ENCODE measurements at places on chromosomes 7 and 10.
A peak's percentile ranks its signal among the peaks of the same experiment; 100 is the strongest.

DNA sequence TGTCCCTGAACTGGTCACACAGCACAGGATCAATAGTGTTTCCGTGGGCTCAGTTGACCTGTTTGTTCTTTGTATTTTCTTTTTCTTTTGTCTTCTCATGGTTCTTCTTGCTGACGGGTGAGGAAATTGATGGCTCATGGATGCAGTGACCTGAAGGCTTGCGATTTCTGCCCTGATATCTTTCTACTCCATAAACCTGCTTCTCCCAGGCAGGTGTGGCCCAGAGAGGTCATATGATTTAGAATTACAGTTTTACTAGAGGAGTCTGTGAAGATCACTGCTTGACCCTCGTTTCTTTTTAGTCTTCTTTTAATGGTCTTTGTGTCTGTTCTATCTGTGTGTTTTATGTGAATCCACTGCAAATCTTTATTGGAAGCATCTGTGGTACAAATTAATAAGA lies 195.1 kb upstream of the KLF6 start:
- no peak for DNase-seq

- no peak for DNase-seq
These were observed 290.9 kb downstream of the DPP6 start for GRCh38 chr7:154342971-154343633.

GRCh38 chr10:100696477-100696901 lies 48.9 kb upstream of the PAX2 start:
- no peak for DNase-seq

DNA sequence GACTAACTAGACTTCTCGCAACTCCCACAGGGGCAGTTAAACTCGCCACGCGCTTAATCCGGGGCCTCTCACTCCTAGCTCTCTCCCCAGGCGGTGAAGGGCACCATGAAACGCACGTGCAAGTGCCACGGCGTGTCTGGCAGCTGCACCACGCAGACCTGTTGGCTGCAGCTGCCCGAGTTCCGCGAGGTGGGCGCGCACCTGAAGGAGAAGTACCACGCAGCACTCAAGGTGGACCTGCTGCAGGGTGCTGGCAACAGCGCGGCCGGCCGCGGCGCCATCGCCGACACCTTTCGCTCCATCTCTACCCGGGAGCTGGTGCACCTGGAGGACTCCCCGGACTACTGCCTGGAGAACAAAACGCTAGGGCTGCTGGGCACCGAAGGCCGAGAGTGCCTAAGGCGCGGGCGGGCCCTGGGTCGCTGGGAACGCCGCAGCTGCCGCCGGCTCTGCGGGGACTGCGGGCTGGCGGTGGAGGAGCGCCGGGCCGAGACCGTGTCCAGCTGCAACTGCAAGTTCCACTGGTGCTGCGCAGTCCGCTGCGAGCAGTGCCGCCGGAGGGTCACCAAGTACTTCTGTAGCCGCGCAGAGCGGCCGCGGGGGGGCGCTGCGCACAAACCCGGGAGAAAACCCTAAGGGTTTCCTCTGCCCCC lies 19.5 kb downstream of the WNT8B start:
- peak; percentile 50 for DNase-seq

DNA sequence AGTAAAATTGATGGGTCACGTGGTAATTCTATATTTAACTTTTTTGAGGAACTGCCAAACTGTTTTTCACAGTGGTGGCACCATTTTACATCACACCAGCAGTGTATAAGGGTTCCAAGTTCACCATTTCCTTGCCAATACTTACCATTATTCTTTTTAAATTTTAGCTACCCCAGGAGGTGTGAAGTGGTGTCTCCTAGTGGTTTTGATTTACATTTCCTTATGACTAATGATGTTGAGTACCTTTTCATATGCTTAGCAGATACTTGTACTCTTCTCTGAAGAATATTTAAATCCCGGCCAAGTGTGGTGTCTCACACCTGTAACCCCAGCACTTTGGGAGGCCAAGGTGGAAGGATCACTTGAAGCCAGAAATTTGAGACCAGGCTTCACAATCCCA lies 28.5 kb downstream of the FHIP2A start:
- no peak for DNase-seq

DNA sequence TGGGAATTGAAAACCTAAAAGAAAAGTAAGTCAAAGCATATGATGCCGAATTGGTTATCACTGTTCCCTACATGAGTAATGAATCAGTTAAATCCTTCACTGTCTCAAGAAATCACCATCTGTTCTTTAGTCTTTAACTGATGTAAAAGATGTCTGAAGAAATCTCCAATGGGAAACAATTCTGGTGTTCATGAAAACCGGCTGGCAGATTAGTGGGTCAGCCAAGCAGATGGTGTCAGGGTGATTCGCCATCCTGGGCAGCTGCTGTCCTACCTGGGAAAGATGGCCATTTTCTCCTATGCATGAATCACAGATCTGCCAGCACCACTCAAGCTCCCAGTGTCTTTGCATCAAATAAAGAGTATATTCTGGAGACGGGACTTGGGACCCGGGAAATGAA lies 925.2 kb upstream of the GHITM start:
- DNase-seq = no peak

- DNase-seq = no peak
These were observed at the start of gene NANOS1 for GRCh38 chr10:119029613-119030420. TSS of gene NANOS1 (plus strand) at chr10:119029714. CDS start at chr10:119029802, 88 bp downstream.

DNA sequence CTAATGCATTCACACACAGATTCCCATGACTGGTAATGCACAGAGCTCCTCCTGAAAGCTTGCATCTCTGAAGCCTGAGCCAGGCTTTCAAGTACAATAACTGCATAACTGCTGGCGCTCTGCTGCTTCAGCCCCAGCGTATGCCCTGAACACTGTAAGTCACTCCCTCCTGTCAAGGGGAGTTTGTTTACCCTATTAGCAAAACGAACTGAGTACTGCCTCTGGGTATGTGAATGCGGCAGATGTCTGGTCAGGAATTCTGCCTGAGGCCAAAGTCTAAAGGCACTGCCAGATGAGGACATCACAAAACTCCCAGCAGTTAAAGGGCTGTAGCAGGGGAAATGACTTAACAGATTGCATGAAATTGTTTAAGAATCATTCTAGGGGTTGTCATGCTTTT lies 97.7 kb downstream of the NRCAM start:
- DNase-seq = no peak

DNA sequence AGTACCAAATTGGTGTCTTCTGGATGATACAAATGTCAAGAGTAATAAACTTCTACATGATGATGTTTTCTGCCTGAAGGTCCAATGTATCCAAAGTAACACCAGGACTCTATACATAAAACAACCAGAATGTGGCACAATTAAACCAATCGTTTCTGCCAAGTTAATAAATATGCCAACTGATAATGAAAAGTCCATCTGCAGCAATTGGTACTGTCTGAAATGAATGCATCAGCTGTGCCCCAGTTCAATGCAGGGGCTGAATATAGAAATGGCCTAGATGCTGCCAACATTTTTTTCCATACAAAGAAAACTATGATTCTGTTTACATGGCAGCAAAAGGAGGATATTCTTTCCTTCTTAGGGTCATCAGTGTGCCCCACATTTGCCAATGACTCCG lies 137.2 kb upstream of the LSM8 start:
- no peak for DNase-seq

GRCh38 chr10:75682649-75683557 lies 251.5 kb downstream of the LRMDA start:
- DNase-seq = no peak

DNA sequence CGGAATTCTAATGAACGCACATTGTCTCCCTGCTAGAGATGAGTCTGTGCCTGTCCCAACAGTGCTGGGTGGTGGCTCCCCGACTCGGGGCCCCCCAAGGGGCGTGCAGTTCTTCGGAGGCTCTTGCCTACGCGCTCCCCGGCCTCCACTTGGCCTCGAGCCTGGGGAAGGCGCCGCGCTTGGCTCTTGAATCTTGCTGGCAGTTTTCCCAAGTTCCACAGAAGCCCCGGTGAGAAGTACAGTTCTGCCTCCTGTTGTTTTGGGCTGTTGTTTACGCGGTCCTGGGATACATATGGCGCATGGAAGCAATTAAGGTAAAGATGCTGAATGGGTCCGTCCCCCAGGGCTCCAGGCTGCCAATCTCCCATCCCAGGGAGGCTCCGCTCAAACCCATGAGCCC lies 32.6 kb upstream of the UNCX start:
- no peak for DNase-seq

- no peak for DNase-seq
These were observed 173.9 kb downstream of the ZNF438 start for GRCh38 chr10:30857803-30858202.

- DNase-seq = no peak
These were observed at the start of gene PLPP4 for GRCh38 chr10:120456626-120457430. TSS of gene PLPP4 (plus strand) at chr10:120457227. CDS start at chr10:120457306, 79 bp downstream.

DNA sequence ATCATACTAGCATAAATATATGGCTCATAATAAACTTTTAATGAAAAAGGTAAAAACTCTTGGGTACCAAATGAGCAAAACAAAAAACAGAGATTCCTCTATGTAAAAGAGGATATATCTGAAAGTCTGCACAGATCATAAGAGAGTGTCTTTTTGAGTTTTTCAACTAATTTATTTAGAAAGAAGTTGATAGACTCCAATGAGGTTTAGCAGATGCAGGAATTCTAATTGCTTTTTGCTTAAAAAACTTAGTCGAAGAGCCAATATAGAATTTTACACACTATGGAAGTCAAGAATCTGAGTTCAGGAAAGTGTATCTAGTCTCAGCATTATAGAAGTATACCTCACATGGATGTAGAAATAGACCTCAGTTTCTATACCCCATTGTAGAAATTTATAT lies 3.4 kb upstream of the MLLT10 start:
- DNase-seq = no peak

DNA sequence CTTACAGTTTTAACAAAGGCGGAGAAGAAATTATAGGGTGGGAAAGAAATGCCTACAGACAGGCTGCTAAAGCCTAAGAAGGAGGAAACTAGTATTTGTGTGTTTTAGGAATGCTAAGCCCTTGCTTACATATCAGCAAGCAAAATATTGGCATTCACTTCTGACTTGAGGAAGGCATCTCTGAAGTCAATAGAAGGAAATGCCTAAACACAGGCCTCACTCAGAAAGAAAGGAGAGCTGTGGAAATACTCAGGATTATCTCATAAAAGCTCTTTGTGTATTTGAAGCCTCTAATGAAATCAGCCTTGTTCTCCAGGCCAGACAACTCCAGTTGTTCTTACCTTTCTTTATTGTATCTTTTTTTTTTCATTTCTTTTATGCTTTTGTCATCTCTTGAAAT lies 158.0 kb downstream of the AUTS2 start:
- no peak for DNase-seq

GRCh38 chr10:89992575-89992974 lies 291.2 kb downstream of the KIF20B start:
- DNase-seq = no peak

DNA sequence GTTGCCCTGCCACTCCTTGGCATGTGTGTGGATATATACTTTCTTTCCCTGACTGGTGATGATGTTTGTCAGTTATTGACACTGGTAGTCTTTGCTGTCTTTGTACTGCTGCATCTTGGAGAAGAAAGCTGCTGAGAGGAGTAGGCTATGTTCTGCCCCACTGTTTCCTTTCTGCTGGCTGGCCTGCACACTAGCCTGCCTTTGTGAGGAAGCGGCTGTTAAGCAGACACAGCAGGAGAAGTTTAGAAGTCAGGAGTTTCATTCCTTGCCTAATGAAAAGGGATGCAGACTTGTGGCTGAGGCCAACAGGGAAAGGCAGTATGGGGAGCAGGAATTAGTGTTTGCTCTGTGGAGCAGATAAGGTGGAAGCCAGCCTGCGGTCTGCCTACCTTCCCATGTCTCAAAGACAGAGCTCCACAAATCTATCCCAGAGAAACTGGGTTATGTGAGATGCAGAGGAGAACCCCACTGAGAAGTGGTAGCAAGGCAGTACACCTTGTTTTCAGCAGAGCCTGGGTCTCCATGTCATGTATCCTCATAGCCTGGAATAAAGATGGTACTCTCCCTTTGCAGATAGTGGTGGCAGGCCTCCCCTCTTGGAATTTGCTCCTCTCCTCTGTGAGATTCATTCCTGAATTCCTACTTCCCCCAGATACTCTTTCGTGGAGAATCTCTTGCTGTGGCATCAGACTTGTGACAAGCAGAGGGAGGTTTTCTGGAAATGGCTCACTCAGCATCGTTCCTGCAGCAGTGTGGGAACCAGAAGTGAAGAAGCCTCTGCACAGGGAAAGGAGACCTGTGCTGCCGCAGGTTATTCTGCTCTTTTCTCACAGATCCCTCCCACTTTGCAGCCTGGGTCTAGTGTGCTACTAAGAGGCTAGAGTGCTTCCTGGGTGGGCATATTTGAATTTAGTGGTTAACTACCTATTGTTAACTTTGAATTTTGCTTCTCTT lies 130.2 kb downstream of the LRRC4 start:
- no peak for DNase-seq

DNA sequence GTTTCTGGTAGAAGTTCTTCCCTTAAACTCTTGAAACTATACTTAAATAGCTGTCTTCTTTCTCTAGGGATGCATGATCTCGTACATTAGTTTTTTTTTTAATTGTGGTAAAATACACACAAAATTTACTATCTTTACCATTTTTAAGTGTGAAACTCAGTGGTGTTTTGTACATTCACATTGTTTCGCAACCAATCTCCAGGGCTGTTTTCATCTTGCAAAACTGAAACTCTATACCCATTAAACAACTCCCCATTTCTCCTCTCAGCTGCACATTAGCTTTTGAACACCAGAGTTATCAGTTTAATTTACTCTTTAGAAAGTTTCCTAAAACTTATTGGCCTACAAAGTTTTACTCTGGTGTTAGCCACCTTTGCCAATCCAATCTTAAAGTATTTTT lies 45.5 kb upstream of the PRKAR2B start:
- DNase-seq = no peak

GRCh38 chr10:1779796-1780195 lies 42.5 kb upstream of the ADARB2 start:
- DNase-seq = no peak

GRCh38 chr10:118163217-118163616 lies 116.5 kb upstream of the RAB11FIP2 start:
- DNase-seq = no peak

GRCh38 chr7:25408876-25409275 lies 180.6 kb upstream of the NPVF start:
- DNase-seq = no peak

- no peak for DNase-seq
These were observed 118.0 kb downstream of the COBL start for GRCh38 chr7:51198654-51199053.

GRCh38 chr7:74380720-74381119 lies 73.0 kb upstream of the GTF2IRD1 start:
- DNase-seq = no peak

DNA sequence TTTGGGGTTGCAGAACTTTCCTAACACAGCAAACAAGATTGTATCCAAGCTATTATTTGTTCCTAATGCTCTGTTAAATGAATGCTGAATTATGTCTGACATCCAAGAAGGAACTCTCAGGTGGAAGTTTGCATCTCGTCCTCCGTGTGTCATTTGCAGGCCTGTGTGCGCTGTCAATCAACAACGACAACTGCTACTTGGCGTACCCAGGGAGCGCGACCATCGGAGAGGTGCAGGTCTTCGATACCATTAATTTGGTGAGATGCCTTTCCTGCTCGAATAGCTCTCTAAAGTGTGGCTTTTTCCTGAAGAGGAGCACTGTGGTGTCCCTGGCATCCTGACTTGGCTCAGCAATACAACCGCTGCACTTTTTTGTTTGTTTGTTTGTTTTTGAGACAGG lies 26.9 kb downstream of the WIPI2 start:
- DNase-seq = no peak

GRCh38 chr10:122954731-122955050 lies 664 bp upstream of the C10orf88 start:
- no peak for DNase-seq
